MG63 (cell line): ENCODE measurements at places on chromosomes 5 and 9.

DNA sequence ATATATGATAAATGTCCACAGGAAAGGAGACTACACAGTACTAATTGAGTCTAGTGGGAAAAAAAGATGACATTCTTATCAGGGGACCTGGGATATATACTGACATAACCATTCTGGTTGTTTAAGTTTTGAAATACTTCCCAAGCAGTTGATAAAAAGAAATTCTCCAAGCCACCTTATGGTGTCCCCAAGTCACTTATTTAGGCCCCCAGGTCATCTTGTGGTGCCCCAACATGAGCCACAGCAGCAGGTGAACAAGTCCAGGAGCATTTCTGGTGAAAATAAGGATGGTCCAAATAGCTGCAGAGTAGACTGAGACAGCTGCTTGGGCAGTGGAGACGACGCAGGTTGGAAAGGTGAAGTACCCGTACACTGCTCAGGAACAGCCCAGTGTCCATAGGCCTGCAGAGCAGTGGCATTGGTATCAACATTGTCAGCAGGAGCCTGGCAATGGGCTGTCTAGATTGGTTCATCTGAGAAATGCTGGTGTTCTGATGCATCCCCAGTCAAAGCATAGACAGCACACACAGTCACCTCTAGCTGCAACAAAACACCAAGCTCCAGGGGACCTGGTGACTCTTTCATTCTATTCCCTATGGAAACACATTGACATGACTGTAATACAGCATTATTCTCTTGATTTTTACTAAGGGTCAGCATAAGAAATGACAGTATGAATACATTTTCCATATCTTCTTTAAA is 430.6 kb downstream of the NR2F1-AS1 start:
- peak; percentile 20 for DNase-seq

DNA sequence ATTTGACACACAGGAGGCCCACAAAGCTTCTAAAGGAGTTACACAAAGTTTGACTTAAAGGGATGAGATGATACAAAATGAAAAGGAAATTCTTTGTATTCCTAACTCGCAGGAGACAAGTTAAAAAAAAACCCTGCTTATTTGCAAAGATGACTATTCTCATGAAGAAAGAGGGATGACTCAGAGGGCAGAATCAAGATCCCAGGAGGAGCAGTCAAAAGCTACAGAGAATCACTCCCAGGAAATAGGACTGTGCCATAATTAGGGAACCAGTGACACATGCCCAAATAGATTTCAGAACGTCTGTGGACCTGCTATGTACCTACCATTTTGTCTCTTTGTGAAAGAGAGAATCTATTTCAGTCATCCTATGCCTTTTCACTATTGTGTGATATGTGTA is 103.5 kb upstream of the ARRDC3 start:
- no peak for DNase-seq

GRCh38 chr5:53170746-53171349 is 61.3 kb upstream of the MOCS2 start:
- DNase-seq = peak; percentile 9

DNA sequence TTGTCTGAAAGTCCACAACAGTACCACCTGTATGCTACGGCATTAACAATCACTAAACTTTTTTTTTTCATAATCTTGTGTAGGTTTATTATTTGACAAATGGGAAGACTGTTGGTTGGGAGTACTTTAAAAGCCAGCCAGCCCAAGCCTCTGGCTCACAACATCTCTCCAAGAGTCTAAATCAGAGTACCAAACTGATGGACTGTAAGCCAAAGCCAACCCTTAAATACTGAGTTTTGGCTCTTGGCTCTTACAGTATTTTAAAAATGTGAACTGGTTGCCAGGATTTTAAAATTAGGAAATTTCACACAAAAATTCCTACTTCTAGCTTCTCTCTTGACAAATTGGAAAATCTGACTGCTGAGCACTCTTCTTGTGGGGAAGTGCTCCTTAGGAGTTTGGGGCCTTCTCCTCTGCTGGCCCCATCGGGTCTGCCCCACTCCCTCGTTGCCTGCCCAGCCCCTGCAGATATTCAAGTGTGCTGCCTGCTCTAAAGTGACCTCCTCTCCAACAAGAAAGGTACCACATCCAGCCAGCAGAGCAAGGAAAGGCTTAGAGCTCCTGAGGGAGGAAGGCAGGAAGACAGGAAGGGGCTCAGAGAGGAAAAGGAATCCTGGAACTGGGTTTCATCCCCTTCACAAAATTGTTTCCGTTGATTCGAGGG is 21.8 kb upstream of the TMOD1 start:
- no peak for DNase-seq

DNA sequence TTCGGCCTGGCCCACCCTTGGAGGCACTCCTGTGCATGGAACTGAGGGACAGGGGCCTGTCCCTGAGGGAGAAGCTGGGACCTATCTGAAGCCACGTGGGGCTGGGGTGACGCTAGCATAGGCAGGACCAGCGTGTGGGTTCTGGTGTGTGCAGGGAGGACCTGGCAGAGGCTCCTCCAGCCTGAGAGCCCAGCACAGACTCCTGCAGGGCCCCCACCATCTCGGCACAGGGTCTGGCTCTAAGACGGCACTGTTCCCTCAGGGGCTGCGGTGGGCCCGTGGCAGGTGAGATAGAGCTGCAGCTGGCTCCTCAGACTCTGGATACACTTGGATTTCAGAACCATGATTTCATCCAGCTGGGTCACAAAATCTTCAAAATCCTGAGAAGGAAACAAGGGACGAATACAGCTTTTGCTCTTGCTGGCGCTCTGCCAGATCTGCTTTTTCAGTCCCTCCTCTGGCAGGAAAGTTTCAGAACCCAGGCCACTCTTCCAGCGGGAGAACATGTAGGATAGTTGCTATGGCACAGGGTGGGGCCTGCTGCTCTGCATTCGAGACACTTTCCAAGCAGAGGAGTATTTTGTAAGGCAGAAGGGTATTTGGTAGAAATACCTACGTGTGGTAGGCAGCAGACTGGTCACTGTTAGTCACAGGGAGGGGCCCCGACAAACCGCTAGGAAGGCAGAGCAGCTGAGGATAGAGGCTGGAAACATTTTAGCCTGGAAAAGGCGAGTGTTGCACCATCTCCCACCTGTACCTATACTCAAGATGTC is 74.7 kb downstream of the KIF24 start:
- DNase-seq = peak; percentile 81

DNA sequence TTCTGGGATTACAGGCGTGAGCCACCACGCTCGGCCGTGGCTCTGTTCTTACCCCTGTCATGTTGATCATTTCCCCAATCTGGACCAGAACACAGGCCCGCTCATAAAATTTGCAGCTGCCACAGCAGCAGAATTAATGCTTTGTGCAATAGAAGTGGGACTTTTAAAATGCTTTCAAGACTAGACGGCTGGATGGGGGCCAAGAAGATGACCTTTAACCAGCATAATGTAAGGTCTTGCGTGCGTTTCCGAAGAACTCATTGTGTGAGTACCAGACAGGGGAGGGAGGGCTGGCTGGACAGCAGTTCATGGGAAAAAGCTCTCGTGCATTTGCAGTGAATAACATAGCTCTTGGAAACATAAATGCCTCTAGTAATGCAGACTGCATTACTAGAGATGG is 3.5 kb upstream of the WDR38 start:
- DNase-seq = no peak
